AG04450 (cell line): ENCODE measurements at places on chromosomes 7 and 10.

GRCh38 chr10:100624298-100624697, 88.6 kb downstream of the HIF1AN start:
- no peak for DNase-seq

GRCh38 chr7:2129323-2130095, 103.2 kb downstream of the MAD1L1 start:
- no peak for DNase-seq

DNA sequence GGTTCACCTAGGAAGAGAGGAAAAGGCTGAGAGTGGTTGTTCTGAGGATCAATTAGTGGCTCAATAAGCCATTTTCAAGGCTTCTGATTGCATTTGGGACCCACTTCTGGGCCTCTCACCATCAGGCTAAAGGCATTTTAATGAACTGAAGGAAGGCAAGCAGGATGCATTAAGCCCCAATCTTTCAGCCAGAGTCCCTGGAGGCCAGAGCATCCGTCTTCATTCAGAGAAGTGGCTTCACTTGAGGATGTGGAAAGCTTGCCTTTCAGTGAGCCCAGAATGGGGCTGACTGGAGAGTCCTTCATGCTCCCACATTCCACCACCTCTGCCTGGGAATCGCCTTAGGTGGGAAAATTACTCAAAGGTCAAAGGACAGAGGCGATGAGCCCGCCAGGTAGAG, 41.8 kb downstream of the COL17A1 start:
- no peak for DNase-seq

DNA sequence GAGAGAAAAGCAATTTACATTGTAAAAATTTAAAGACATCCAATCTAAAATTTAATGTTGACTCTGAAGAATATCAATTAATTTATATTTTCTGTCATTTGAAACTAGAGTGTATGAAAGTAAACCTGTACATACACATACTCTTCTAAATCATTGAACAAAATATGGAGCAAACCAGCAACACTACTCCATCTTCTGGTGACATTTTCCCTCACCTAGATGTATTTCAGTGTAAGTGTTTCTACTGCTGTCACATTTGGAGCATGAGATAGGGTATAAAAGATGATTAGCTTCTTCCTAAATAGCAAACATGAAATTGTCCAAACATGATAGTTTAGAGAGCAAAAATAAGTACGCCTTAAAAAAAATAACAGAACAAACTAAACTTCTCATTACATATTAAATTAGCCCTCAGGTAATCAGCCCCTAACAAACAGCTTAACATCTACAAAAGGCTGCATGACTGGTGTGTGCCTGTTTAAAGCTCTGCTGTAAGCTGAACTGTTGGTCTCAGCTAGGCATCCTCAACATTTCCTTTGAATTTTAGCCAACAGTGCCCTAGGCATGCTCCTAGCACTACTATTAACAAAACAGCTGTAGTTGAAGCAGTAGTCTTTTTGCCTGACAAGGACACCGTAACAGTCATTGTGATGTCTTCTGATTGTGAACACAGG, 189.8 kb downstream of the CTNNA3 start:
- DNase-seq, result no peak
